ENCODE measurements at places on chromosomes 12 and 14.

GRCh38 chr14:92409043-92409442, 86.1 kb downstream of the SLC24A4 start:
- peak; percentile 35 for DNase-seq

DNA sequence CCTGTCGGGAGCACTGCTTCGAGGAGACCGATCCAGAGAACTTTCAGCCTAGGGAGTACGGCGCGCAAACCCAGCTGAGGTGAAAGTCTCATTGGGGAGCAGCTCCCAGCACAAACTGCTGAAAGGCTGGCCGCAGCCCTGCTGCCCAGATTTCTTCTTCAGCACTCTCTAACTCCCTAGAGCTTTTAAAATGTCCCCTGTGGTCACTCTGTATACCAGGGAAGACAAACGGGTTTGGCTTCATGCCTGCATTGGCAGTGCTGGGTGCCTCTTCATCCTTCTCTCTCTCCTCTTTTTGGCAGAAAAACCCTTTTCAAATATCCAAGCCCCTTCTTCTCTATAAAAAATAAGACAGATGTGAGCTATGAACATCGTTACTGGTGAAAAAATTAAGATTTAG, 34.9 kb downstream of the BBS10 start:
- no peak for DNase-seq

DNA sequence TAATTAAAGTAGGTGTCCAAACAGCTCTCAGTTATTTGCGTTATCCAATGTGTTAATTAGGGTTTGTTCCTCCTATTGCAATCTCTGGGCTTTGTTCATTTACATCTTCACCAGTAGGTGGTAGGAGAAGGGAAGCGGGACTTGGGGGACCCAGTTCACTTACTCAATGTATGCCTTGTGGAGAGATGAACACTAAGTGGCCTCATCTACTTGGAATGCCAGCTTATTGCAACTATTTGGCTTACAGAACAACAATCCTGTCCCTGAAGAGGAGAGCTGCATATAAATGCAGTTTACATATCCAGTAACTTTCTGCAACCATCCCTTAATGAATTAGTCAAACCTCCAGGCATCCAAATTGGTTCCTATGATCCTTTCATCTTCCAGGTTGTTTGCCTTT, 417.1 kb upstream of the CCDC196 start:
- DNase-seq: no peak

- DNase-seq: no peak
Observed at GRCh38 chr12:24138041-24138440, 188.6 kb upstream of the SOX5 start.

DNA sequence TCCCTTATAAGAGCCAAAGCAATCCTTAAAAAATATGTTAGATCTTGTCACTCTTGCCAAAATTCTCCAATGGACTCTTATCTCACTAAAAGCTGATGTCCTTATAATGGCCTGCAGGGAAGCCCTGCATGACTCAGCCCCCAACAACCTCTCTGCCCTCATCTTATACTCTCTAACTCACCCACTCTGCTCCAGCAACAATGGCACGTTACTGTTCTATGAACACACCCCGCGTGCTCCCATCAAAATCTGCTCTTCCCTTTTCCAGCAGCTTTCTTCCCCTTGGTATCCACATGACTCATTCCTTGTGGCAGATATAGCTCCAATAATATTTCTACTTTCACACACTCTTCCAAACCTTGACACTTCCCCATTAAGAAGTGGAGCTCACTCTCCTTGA, 108.1 kb downstream of the DENND5B start:
- DNase-seq: peak; percentile 84

DNA sequence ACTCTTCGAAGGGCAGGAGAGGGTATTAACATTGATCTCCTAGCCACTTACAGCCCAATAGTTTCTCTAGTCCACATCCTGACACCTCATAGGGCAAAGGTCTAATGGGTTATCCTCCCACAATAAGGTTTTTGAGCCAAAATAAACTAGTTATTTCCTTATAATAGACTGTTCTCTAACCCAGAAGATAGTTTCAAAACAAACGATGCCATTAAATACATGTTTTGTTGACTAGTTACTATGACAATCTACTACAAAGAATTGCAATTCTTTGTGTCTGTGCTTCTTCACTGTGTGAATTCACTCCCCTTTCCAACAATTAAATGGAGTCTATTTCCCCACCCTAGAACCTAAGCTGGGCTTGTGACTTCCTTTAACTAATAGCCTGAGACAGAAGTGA, 6.4 kb upstream of the ACTR10 start:
- no peak for DNase-seq

DNA sequence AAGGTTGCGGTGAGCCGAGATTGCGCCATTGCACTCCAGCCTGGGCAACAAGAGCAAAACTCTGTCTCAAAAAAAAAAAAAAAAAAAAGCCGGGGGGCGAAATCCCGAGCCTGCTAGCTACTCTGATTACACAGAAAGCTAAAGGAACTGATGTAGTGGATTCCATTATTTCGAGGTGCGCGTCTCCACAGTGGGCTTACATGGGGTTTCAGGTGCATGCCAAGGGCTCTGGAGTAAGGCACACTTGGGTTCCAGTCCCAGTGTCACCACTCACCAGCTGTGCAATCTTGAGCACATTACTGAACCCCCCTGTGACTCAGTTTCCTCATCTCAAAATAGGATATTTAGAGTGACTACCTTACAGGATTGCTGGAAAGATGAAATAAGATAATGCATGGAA, 1.7 kb upstream of the RAB15 start:
- DNase-seq: no peak

DNA sequence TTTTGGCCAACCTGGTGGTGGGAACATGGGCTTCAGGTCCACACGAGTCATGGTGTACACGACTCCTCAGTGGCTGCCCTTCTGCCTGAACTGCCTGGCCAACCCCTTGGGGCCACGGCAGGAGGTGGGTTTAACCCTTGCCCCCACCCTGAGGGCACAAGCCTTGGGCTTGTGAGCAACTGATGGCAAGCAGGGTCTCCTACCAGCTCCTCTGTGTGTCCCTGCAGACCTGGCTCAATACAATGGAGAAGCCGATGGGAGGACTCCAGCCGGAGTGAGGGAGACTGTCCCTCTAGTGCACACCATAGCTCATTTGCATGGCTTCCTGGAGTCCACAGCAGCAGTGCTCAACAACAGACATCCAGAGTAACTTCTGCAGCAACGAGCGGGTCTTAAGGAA, 28.0 kb downstream of the JAG2 start:
- no peak for DNase-seq

GRCh38 chr14:91464615-91465205, 45.4 kb downstream of the PPP4R3A start:
- DNase-seq: no peak

GRCh38 chr14:64879635-64880220, at the start of gene SPTB:
TSS of gene SPTB (minus strand) at chr14:64879907. CDS start at chr14:64823094, 56,813 bp downstream.
- DNase-seq: peak; percentile 3

- DNase-seq: no peak
Observed at GRCh38 chr12:82968631-82969367, 282.1 kb downstream of the TMTC2 start.

GRCh38 chr12:104747955-104748354, 210.1 kb downstream of the SLC41A2 start:
- no peak for DNase-seq

DNA sequence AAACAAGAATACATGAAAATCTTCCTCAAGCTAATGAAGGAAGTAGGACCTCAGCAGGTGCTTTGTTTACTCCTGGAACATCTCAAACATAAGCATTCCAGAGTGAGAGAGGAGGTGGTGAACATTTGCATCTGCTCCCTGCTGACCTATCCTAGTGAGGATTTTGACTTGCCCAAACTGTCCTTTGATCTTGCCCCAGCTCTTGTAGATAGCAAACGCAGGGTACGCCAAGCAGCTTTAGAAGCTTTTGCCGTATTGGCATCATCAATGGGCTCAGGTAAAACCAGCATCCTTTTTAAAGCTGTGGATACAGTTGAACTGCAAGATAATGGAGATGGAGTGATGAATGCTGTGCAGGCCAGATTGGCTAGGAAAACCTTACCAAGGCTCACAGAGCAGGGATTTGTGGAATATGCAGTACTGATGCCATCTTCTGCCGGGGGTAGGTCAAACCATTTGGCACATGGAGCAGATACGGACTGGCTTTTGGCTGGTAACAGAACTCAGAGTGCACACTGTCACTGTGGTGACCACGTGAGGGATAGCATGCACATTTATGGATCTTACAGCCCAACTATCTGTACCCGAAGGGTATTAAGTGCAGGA, 1.9 kb downstream of the TOGARAM1 start:
- DNase-seq: peak; percentile 44

- DNase-seq: no peak
Observed at GRCh38 chr12:124397807-124398577, 103.1 kb downstream of the RFLNA start.

DNA sequence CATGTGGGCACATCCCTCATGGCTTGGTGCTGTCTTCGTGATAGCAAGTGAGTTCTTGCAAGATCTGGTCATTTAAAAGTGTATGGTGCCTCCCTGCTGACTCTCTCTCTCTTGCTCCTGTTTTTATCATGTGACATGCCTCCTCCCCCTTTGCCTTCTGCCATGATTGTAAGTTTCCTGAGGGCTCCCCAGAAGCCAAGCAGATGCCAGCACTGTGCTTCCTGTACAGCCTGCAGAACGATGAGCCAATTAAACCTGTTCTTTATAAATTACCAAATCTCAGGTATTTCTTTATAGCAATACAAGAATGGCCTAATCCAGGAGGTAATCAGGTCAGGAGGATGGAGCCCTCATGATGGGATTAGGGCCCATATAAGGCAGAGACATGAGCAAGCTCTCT, 116.3 kb downstream of the DPF3 start:
- DNase-seq: no peak

DNA sequence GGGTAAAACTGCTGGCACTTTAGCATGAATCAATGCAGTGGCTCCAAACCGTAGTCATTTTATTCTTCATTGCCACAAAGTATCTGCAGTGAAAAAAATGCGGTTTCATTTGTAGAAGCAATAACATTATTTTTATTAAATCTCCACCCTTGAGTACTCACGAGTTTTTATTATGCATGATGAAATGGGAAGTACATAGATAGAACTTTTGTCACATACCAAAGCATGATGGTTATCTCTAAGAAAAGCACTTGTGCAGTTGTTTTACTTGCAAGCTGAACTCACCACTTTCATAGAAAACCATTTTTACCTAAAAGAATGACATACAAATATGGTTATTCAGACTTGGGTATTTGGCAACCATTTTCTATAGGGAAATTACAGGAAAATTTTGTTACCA, 90.3 kb downstream of the PELI2 start:
- no peak for DNase-seq

DNA sequence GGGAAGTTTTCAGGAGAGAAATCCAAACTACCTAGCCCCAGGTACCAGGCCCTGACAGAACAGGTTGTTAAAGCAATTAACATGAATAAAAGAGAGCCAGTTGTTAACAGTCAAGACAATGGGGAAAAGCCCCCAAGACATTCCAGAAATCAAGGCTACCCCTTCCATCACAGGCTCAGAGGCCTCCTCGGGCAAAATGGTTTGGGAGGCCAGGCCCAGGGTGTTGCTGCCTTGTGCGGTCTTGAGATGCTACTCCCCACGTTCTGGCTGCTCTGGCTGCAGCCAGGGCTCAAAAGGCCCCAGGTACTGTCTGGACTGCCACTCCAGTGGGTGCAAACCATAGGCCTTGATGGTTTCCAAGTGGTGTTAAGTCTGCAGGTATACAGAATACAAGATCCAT, 7.0 kb downstream of the CRY1 start:
- DNase-seq: no peak

- DNase-seq: no peak
Observed at GRCh38 chr12:2666411-2666810, 128.4 kb upstream of the FKBP4 start.

- no peak for DNase-seq
Observed at GRCh38 chr14:69672356-69672755, 61.0 kb downstream of the SUSD6 start.

- no peak for DNase-seq
Observed at GRCh38 chr14:58846682-58847465, 209.1 kb downstream of the DACT1 start.

DNA sequence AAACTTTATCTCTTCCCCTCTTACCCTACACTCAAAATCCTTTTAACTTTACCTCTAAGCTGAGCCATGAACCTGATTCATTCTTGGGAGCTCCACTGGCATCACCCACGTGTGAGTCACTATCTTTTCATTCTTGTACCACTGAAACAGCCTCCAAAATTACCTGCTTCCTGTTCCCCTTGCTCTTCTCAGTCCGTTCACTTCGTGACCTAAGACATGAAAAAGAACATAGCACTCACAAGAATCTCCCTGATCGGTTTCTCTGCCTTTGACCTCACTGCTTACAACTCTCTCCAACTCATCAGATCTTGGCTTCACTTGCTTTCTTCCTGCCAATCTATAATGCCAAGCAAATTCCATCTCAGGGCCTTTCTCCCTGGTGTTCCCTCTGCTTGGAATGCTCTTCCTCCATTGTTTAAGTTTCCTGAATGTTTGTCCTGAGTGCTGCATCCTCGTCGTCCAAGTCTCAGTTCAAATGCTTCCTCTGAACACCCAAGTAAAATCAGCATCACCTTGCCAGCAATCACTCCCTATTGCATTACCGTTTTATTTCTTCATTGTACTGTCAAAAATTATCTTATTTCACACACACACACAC, 9.2 kb downstream of the GLIPR1 start:
- peak; percentile 79 for DNase-seq

- DNase-seq: no peak
Observed at GRCh38 chr12:9109737-9110491, 5.8 kb downstream of the A2M start.

- no peak for DNase-seq
Observed at GRCh38 chr14:101292448-101292847, 268.8 kb upstream of the DIO3 start.

DNA sequence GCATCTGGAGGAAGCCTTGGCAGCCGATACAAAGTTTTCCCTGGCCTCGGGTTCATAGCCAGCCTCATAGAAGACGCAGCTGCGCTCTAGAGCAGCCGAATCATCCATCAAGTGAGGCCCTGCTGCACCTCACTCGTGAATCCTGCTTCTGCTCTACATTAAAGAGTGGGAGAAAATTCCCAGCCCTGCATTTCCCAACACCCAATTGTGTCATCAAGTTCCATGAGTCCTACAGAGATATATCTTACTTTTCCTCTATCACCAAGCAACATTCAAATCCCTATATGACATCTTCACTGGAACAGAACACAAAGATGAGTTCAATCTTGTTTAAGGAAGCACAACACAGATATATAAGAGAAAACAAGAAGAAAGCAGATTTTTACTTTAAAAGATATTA, 139.3 kb downstream of the TTC7B start:
- DNase-seq: no peak
